ENCODE measurements at places on chromosomes 1 and 21.
A peak's percentile ranks its signal among the peaks of the same experiment; 100 is the strongest.

DNA sequence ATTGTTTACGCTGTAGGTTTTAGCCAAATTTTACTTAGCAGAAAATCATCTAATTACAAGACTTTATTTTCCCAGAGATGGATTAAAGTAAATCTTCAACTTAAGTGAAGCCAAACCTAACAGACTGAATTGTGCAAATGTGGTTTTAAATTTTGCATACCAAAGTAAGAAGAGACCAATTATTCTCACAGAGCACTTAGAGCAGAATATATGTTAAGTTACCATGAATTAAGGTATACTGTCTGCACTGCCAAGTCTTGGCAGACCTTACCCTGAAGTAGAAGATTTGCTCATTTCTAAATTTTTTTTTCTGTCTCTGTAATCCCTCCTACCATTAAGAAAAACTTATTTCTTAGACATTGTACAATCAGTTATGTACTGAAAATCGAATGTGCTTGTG is 24.1 kb downstream of the MRPS6 start:
- DNase-seq: no peak

DNA sequence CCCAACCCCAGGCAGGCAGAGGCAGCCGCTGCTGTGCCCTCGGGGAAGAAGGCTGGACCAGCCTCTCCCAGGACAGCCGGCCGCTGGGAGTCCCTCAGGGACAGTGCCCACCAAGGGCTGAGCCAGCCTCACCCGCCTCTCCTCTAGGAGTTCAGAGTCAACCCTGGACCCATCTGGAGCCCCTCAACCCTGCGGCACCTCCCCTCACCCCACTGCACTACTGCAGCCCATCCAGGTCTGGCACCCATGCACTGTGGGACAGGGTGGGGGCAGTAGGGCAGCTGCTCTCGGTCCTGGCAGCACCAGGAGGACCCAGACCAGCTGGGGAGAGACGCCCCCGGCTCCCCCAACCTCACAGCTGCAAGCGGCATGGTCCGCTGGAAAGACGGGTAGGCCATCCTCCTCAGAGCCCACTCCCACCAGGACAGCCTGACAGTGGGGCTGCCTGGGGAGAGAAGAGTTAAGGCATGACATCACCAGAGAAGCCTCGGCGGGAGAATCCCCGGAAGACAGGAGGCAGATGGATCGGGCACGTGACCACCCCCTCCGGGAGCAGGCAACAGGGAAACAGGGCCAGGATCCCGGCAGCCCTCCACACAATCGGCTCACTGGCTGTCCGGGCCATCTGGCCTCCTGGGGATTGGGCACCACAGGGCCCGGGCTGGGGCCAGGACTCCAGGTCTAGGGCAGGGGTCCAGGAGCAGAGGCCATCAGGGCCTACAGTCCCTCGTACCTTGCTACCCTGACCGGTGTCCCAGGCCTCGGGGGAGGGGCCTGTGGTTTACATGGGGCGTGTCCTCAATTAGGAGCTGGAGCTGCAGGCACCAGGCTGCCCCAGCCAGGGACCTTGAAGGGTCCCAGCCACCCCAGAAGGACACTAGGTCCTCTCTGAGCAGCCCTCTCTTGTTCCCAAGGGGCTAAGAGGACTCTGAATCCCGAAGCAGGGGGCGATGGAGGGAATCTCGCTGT is 3.1 kb downstream of the ACAP3 start:
- DNase-seq: no peak

GRCh38 chr1:55070293-55071164 is 31.2 kb downstream of the PCSK9 start:
- DNase-seq: no peak

GRCh38 chr1:36323636-36324352 is at the start of gene EVA1B:
EVA1B (minus strand) TSS chr1:36323645; CDS start chr1:36323037, 608 bp downstream.
- peak; percentile 90 for DNase-seq

DNA sequence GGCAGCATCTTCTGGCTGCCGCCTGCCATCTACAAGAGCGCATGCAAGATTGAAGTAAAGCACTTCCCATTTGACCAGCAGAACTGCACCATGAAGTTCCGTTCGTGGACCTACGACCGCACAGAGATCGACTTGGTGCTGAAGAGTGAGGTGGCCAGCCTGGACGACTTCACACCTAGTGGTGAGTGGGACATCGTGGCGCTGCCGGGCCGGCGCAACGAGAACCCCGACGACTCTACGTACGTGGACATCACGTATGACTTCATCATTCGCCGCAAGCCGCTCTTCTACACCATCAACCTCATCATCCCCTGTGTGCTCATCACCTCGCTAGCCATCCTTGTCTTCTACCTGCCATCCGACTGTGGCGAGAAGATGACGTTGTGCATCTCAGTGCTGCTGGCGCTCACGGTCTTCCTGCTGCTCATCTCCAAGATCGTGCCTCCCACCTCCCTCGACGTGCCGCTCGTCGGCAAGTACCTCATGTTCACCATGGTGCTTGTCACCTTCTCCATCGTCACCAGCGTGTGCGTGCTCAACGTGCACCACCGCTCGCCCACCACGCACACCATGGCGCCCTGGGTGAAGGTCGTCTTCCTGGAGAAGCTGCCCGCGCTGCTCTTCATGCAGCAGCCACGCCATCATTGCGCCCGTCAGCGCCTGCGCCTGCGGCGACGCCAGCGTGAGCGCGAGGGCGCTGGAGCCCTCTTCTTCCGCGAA is 3.8 kb downstream of the CHRNB2 start:
- no peak for DNase-seq

GRCh38 chr1:151915061-151915686 is 5.9 kb upstream of the THEM4 start:
- no peak for DNase-seq

GRCh38 chr1:241631674-241632073 is 8.5 kb downstream of the CHML start:
- no peak for DNase-seq

- no peak for DNase-seq
Observed at GRCh38 chr1:113963281-113963906, 15.9 kb upstream of the OLFML3 start.

GRCh38 chr1:15154480-15155036 is 1.0 kb downstream of the TMEM51 start:
- no peak for DNase-seq

GRCh38 chr21:34596561-34597271 is 18.2 kb downstream of the RCAN1 start:
- DNase-seq: no peak

- DNase-seq: no peak
Observed at GRCh38 chr1:210418863-210419650, 90.4 kb downstream of the HHAT start.

- DNase-seq: no peak
Observed at GRCh38 chr1:26597629-26598039, 68.1 kb downstream of the RPS6KA1 start.

DNA sequence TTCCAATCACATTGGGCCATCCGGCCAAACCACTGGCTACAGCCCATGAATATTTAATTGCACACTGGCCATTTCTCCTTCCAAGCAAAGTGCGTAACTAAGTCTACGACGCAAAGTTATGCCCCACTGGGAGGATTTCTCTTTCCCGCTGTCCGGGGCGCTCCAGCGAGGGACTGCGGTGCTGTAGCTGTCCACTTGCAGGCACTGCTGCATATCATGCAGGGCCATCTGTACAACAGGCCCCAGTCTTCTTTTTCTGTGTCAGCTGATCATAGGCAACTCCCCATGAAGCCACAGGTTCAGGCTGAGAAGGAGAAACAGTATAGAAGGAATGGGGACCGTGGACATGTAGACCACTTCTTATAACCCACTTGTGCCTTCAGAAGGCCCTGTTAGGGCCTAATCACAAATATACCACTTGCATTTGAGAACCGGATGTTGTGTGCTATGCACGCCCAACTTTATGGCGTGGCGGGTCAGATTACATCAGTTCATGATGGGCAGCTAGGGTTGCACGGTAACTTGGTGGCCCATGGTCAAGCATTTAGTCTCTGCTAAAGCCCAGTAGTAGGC is 58.0 kb downstream of the ADSS2 start:
- no peak for DNase-seq

Data from renal cortex interstitium (tissue), 15 donors.